ENCODE measurements at places on chromosomes 7 and 10.

GRCh38 chr7:47847207-47847606 is 101.1 kb downstream of the PKD1L1 start:
- DNase-seq: no peak

GRCh38 chr10:86357041-86357440 is 9.6 kb downstream of the GRID1 start:
- no peak for DNase-seq

- no peak for DNase-seq
Observed at GRCh38 chr10:86365346-86366032, 1.1 kb downstream of the GRID1 start.

DNA sequence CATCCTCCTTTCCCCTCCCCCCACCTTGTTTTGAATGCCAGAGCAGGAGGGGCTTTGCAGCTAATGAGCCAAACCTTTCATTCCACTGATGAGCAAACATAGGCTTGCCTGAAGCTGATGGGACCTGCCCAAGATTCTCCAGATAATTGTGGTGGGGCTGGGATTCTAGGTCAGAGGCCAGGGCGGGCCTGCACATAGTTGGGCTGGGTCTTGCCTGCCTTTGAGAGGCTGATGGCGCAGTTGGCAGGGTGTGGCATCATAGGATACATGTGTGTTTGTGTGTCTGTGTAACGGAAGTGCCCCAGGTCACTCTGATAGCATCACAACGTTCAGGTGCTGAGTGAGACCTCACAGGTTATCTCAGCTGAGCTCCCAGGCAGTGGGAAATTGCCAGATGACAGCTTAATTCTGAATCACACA is 22.9 kb downstream of the BTBD16 start:
- no peak for DNase-seq

DNA sequence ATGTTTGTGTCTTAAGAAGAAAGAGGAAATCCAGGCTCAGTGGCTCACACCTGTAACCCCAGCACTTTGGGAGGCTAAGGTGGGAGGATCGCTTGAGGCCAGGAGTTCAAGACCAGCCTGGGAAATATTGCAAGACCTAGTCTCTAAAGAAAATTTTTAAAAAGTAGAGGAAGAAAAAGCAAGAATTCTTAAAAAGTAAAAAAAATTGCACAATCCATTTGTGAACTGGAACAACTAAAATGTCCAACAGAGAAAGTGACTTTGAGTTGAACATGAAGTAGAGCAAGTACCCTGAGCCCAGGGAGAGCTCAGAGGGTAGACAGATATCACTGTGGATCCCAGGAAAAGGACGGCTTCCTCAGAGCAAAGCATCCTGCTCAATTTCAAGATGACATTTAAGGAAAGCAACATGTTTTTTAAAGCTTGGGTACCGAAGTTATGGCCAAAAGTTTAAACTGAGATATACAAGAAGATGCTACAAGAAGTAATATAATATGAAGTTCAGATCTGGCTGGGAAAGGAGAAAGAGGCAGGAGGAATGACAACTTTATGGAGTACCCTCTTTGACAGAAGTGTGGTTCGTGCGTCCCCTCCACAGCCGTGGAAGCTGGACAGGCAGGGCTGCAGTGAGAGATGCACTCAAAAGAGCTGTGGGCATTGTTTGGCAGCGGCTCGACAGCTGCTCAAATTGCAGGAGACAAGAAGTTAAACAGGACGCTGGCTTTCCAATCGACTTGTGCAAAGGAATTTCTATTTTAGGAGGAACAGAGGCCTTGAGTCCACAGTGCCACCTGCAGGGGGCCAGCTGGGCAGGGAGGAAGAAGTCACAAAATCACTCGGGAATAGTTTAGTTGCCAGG is 201.3 kb downstream of the JCAD start:
- DNase-seq: no peak

DNA sequence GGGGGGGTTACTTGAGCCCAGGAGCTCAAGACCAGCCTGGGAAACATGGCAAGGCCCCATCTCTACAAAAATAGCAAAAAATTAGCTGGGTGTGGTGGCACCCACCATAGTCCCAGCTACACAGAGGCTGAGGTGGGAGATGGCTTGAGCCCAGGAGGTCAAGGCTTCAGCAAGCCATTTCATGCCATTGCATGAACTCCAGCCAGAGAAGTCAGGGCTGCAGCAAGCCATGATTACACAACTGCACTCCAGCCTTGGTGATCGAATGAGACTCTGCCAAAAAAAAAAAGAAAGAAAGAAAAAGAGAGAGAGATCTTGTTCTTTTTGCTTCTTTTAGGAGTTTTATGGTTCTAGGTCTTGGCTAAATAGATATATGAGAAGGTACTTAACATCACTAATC is 200.2 kb upstream of the PHYHIPL start:
- no peak for DNase-seq

DNA sequence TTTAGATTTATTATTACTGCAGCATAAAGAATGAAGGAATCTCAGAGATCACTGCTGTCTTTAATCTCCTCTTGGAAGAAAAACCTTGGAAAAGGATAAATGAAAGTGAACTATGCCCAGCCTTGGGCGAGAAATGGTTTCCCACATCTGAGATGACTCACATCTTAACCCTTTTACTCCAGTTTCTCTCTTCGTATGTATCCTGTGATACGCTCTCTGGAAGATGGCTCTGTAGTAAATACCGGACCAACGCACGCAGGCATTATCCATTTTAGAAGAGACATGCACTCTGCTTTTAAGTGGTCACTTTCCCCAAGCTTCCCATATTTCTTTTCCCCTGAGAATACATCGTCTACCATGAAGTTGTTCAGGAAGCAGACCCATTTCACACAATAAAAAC is 207.3 kb upstream of the BMPER start:
- DNase-seq: no peak

DNA sequence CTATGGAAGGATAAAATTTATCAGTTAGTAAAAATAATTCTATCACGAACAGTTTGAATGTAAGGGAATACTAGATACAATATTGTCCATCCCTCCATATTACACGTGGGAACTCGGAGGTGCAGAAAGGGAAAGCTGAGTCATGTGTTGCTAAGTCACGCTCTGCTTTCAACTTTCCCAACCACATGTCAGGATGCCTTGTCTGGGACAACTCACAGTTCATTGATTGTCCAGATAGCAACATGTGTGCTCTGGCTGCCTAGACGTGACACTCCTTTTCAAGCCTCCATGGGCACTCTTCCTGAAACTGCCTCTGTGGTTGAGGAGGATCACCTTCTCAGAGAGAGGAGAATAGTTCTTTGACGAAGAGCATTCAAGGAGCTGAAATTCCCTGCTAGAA is 808.1 kb downstream of the GRID1 start:
- DNase-seq: no peak

DNA sequence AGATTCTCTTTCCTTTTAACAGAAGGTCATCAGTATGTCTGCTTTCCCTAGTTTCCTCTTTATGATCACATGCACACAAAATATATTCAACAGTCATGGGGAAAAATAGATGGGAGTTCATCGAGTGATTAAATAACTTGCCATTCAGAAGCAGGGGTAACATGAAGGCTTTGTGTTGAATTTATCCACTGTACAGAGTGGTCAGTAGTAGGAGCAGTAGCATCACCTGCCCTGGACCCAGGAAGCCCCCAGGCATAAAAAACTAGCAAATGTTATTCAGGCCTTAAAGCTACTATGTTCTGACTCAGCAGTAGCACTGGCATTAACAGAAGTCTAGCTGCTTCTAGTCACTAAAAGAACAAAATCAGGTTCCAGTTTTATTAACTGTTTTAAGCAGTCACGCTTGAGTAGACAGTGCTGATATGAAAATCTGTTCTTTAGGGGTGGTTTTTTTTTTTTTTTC is 31.4 kb upstream of the FAM133B start:
- no peak for DNase-seq

GRCh38 chr7:138726288-138726687 is 25.1 kb upstream of the SVOPL start:
- no peak for DNase-seq

GRCh38 chr7:751826-752225 is 24.7 kb upstream of the PRKAR1B start:
- no peak for DNase-seq

- DNase-seq: no peak
Observed at GRCh38 chr7:46681865-46682503, 760.9 kb upstream of the IGFBP3 start.

DNA sequence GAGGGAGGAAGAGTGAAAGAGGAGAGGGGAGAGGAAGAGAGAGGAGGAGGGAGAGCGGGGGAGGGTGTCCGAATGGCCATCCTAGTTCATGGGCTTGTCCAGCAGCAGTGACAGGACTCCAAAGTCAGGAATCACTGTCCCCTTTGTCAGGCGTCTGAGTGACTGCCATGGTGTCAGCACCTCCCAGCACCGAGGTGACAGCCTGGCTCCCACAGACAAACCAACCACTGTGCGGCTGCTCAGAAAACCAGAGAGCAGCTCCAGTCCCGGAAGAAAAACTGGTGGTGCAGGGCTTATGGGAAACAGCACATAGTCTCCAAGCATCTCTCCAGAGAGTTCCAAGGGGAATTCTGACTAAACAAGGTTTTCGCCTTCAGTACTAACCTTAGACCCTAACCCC is 18.9 kb upstream of the FGFR2 start:
- no peak for DNase-seq

DNA sequence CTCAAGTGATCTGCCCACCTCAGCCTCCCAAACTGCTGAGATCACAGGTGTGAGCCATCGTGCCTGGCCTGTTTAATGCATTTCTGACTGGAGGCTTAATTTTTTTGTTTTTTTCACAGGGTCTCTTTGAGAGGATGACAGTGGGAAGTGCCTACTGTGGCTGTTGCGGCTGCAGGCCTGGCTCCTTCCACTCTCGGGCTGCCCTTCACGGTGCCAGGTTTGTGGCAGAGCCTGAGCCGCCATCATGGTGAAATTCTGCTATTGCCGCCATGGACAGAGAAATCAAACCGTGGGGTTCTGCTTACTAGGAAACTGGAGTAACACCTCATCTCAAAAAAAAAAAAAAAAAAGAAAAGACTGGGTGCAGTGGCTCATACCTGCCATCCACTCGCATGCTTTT is 142.7 kb downstream of the CAMK1D start:
- DNase-seq: no peak

DNA sequence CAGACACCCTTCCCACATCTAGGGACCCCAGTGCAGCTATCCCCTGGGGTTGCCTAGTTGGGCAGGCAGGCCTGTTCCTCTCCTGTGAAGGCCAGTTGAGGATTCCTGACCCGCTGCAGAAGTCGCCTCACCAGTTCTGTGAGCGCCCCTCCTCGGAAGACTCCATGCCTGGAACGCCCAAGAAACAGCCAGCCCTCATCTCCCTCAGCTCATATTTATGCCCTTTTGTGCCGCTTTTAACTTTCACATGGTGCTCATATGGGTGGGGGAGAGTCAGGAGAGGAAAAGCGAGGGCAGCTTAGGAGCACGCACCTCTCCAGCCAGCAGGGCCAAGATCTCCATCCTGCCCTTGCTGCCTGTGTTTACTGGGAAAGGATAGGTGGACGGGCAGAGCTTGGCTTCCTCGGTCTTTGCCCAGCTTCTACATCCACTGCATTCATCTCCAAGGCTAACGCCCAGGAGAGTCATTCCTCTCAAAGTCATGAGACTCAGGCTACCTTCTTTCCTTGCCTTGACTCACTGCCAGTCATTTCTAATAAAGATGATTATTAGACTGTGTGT is 286.6 kb downstream of the USP6NL start:
- no peak for DNase-seq

DNA sequence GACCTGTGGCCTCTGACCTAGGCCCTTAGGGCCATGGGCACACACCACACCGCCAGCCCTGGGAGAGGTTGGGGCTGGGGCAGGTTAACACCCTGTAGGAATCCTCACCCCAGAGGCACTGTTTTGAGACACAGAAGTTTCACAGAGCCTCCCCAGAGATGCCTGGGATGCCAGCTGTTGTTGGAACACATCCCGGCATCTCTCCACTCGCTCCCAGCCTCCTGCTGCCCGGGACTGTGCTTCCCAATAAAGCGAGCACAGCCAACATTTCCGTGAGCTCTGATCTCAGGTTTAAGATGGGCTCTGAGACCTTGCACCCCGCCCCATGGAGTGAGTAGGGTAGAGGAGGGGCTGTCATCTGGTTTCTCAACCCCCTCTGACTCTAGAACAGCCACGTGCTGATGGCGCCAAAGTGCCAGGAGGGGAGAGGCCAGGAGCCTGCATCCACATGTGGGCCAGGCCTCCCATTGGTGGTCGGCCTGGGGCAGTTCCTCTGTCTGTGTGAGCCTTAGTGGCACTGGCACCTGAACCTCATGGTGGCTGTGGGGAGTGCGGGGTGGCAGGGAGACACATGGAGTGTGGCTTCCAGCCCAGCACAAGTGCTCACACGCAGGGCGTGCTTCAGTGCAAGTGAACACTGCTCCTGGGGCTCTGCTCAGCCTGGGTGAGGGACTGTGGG is 54.7 kb downstream of the RASGEF1A start:
- no peak for DNase-seq

GRCh38 chr7:91847876-91848588 is 32.5 kb downstream of the MTERF1 start:
- DNase-seq: no peak

- no peak for DNase-seq
Observed at GRCh38 chr7:88090671-88091070, 129.2 kb downstream of the SRI start.

DNA sequence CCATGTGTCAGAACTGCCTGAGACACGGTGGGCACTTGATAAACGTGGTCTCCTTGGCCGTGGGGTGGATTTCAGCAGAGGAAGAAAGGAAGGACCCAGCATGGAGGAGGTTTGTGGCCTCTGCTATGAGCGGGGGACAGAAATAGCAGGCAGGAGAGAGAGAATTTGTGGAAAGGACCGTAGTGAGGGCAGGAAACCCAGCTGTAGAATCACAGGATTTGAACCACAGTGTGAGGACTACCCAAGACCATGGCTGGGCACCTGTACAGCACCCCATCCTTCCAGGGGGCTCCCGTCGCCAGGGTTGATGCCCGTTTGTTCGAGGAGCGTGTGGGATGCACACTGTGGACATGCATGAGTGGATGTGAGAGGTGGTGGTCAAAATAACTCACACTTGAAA is 183.4 kb downstream of the PTPN20 start:
- no peak for DNase-seq

DNA sequence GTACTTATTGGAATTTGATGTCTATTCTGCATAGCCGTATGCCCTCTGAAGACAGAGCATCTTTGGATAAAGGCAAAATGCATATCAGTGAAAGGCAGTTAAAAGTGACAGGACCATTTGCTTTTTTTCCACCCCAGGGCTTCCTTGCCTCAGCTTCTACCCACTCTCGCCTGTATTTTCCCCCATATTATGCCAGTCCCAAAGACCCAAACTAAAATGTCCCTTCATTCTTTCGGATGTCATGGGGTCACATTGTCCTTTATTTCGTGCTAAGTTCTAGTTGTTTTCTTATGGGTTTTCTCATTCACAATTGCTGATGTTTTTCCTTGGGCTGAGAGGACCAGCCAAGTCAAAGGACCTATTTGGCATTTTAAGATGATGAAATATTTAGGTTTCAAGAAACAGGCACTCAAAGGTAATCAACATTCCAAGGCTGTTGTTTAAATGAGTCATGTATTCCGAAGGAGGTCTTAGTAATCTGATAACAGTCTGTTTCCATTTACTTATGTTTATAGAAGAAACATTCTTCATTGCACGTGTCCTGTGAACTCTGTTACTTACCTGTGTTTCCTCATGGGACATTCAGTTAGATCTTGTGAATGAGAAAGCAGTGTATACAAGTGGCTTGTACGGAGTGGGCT is 74.1 kb downstream of the DNAH11 start:
- DNase-seq: no peak

GRCh38 chr10:68721673-68722335 is 765 bp downstream of the CCAR1 start:
- no peak for DNase-seq

All from stimulated activated CD8-positive, alpha-beta memory T cell treated with anti-CD3 and anti-CD28 coated beads, Interleukin-7, amount 100 ng/mL, for 1 hour (primary cell).